Esophagus muscularis mucosa (tissue), 4 donors: ENCODE measurements at places on chromosomes 16 and 17. TPM values are rescaled to one million over a fixed set of nuclear protein-coding genes. Genes with fewer than 3 reads are reported as not detected.

ZP2 gene
- total RNA-seq = not detected

CACNG5 gene
- total RNA-seq = not detected

OTOA gene
- not detected for total RNA-seq

DNA sequence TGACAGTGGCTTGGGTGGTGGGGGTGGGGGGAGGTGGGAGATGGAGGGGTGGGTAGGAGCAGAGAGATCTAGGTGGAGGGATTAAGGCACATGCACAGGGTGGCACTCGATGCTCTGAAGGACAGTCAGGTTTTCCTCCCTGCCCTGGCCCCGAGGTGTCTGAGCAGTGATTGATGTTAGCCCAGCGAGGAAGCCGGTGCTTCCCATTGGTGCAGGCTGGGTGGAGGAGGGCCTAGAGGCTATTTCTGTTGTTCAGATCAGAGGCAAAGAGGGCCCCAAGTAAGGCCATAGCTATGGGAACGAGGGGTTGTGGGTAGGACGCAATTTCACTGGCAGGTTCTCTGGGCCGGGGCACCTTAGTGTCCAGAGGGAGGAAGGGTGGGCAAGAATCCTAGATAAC, 23.1 kb downstream of the CACNA1G start:
- DNase-seq = no peak

WFDC1 gene
- 4.6 TPM for total RNA-seq

CHST5 gene
- total RNA-seq = not detected

- DNase-seq = no peak
These were observed 412.0 kb upstream of the MAF start for GRCh38 chr16:80012586-80012985.

- DNase-seq = no peak
These were observed 23.2 kb upstream of the CRYM start for GRCh38 chr16:21301168-21301894.

SLC38A8 gene
- total RNA-seq = not detected

DNA sequence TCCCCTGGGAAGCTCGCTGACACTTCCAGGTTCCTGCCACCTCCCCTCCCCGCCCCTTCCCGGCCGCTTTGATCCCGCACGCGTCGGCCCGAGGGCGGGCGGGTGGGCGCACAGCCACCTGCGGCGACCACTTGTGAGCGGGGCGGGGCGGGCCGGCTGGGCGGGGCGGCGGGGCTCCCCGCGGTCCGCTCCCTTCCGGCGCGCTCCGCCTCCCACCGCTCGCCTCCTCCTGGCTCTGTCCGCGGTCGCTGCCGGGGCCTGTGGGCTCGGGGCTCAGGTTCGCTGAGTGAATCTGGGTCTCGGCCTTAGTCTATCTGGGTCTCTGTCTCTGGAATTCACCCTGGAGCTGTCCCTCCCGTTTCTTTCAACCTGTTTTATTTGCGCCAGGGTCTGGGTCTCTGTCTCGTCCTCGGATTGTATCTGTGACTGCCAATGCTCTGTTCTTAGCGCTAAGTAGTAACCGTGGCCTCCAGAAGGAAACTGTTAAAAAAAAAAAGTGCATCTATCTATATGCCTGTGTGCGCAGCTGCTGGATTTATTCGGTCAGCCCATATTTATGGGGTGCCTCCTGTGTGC, 2.7 kb upstream of the HES7 start:
- no peak for DNase-seq

DNA sequence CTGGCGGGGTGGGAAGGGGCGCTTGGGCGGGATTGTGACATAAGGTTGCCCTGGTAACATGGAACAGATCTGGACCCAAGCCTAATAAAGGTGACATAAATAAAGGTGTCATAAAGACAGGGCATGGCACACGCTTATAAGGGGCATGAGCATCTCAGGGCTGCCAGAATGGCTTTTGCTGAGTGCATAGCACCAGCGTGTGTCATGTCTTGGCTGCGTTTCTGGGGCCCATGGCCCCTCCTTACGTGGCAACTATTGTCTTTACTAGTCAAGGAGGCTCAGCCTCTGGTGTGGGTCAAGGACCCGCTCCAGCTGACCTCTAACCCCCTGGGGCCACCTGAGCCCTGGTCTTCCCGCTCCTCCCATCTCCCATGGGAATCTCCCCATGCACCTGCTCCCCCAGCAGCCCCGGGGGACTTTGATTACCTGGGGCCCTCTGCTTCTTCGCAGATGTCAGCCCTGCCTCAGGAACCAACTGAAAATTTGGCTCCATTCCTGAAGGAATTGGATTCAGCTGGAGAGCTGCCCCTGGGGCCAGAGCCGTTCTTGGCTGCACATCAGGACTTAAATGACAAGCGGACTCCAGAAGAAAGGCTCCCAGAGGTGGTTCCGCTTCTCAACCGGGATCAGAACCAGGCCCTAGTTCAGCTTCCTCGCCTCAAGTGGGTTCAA, 13.9 kb downstream of the LRRC37B start:
- DNase-seq = no peak

- DNase-seq = no peak
These were observed 44.1 kb downstream of the COG7 start for GRCh38 chr16:23408823-23409298.

DNA sequence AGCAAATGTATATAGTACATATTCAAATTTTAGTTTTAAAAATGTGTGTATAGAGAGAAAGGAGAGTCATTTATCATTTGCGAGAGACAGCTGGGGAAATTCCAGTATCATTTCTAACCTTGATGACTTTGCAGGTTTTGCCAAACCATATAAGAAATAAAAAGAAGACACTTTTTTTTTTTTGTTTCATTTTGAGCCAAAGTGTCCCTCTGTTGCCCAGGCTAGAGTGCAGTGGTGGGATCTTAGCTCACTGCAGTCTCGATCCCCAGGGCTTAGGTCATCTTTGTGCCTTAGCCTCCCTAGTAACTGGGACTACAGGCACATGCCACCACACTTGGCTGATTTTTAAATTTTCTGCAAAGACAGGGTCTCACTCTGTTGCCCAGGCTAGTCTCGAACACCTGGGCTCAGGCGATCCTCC, 38.4 kb upstream of the VWA3A start:
- no peak for DNase-seq

DNA sequence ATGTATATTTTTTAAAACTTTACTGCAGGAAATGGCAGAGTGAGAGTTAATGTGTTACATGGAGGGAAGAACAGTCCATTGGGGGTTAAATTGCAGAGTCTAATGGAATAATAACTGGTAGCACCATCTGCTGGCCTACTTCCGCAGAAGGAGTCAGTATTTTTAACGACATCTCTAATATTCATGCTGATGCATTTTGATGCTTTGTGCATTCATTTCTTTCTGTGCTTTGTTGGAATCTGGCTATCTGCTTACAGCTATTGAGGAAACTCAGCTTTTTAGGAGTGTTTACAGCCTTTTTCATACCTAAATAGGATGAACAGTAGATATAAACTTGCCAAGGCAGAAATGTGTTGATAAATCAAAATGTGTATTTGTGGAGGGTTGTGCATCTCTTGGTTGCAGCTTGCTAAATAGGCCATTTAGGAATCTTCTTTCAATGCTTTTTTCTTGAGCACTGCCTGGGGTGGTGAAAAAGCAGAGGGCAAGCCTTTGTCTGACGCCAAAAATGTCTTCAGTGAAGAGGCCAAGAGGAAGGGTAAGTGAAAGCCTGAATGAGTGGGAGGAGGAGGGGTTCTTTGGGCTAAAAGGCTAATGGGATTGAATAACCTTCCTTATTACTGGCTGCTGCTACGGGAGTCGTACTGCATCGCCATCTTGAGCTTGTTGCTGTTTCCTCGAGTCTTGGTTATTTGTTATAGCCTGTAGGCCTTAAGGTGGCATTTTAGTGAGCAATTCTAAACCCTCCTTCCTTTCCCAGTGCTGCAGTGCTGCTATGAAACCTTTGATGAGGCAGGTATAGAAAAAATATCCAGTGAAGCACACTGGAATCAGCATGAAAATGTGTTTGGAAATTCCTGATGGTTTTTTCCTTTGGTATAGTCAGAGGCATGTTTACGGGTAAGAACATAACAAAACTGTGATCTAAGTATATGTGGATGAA, 153.3 kb downstream of the CHD9 start:
- no peak for DNase-seq

DNA sequence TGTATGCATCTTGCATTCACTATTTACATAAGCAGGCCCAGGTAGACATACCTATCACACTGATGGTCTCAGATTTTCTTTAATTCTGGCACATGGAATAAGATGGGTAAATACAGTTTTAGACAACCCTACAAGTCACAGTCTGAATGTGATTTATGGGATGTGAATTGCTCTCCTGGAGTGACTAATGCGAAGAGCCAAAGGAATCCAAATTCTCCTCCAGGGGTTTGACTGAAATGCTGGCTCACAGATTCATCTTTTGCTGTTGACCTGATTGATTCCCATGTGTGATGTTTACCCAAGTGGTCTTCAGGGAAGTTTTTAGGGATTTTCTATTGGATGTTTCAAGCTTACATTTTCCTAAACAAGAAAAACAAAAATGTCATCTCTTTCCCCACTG, 277.9 kb upstream of the MON1B start:
- DNase-seq = no peak

DNA sequence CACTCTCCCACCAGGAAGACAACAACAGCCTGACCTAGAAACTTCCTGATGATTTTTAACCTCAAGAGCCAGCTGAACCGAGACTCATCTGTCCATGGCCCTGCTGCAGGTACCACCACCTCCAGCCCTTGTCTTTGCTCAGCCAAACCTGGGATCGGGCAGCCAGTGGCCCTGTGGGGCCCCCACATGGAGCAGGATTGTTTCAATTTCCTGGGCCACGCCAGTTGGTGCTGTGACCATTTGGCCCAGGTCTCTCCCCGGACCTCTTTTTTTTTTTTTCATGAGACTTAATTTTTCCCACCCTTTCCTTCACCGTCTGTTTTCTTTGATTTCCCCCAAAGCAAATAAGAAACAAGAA, 8.3 kb upstream of the HOXB2 start:
- DNase-seq = no peak

- DNase-seq = no peak
These were observed 5.3 kb upstream of the HAS3 start for GRCh38 chr16:69100071-69100691.

GRCh38 chr16:66515596-66516508, 34.1 kb downstream of the TK2 start:
- no peak for DNase-seq

MYO1C gene
- 248 TPM for total RNA-seq

- DNase-seq = no peak
These were observed 8.9 kb upstream of the TCF25 start for GRCh38 chr16:89864527-89864820.

DNA sequence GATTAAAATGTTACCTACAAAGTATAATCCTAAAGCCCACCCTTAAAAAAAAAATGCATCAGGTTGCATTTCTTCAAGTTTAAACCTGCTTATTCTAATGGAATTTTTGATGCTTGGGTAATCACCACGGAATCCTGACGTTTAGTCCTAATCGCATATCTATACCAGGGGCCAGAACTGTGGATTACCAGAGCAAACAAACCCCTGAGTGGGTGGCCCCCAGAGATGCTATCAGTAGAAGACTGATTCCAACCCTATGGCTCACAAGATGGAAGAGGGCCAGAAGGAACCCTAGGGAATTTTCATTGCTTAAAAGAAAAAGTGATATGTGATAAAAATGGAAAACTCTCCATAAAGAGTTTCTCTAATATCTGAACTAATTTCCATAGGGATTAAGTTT, 152.2 kb upstream of the NOG start:
- DNase-seq = no peak

DNA sequence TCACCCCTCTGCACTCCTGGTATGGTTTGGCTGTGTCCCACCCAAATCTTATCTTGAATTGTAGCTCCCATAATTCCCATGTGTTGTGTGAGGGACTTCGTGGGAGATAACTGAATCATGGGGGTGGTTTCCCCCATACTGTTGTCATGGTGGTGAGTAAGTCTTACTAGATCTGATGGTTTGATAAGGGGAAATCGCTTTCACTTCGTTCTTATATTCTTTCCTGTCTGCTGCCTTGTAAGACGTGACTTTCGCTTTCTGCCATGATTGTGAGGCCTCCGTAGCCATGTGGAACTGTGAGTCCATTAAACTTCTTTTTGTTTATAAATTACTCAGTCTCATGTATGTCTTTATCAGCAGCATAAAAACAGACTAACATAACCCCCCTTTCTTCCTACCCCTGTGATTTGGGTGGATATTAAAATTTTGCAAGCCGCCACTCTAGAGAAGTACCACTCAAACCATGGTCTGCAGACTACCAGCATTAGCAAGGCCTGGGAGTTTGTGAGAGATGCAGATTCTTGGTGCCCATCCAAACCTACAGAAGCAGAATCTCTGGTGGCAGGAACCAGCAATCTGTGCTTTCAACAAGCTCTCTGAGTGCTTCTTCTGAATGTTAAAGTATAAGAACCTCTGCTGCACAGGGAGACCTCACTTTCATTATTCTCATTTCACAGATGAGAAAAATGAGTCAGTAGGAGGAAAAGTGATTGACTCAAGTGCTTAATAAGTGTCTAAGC, 999.5 kb upstream of the EEF2KMT start:
- no peak for DNase-seq

ARL17B gene
- 19.4 TPM for total RNA-seq

PPM1E gene
- total RNA-seq = 0.52 TPM

FCSK gene
- 11.4 TPM for total RNA-seq

ESRP2 gene
- 0.46 TPM for total RNA-seq

DNA sequence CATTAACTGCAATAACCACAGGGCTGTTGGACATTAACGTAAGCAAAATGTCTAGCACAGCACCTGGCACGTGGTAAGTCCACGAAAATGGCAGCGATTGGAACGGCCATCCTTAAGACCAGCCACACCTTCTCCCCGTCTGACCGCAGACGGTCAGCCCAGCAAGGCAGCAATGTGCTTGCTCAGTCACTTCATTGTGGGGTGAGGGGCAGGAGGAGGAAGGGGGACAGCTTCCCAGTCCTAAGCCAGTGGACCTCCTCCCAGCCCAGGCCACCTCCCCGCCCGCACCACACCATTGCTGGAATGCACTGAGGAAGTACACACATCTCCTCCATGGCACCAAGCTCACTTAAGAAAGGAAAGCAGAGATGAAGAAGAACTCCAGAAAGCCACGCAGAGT, 8.6 kb upstream of the MYLK3 start:
- DNase-seq = no peak

GRCh38 chr17:40646791-40647623, 611 bp downstream of the SMARCE1 start:
- DNase-seq = no peak

GRCh38 chr17:50188531-50188920, 12.9 kb downstream of the COL1A1 start:
- DNase-seq = no peak

GRCh38 chr17:28509789-28510188, 3.6 kb downstream of the FOXN1 start:
- no peak for DNase-seq

DNA sequence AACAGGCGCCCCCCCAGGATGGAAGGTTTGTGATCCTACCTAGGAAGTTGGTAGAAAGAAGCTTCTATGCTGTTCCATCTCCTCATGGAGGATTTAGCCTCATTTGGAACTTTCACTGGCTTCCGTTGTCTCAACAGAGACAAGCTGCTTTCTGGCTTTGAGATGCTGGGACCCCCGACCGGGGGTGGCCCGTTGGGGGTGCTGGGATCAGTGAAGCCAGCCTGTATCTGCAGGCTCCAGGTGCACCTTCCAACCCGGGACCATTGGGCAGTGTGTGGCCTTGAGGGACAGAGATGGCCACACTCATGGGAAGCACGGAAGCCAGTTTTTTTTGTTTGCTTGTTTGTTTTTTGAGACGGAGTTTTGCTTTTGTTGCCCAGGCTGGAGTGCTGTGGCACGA, 15.4 kb downstream of the CIBAR2 start:
- no peak for DNase-seq
